NAMALWA (cell line): ENCODE measurements at places on chromosomes 5 and 9.
A peak's percentile ranks its signal among the peaks of the same experiment; 100 is the strongest.

DNA sequence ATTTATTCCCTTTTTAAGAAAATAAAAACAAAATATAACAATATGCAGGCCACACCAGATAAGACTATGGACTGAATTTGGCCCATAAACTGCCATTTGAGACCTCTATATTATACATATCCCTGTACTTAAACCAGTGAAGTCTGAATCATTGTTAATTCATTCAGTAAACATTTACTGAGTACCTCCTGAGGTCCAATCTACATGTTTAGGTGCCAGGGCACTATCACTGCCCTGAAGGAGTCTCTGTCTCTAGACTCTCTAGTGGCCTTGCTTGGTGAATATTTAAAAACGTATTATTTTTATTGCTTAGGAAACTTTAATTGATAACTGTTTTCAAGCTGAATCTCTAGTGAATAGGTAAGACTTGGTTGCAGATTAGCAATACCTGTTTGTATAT, 74.7 kb upstream of the ELL2 start:
- DNase-seq = no peak

- DNase-seq = no peak
These were observed 74.7 kb downstream of the ARHGAP26 start for GRCh38 chr5:142844866-142845265.

DNA sequence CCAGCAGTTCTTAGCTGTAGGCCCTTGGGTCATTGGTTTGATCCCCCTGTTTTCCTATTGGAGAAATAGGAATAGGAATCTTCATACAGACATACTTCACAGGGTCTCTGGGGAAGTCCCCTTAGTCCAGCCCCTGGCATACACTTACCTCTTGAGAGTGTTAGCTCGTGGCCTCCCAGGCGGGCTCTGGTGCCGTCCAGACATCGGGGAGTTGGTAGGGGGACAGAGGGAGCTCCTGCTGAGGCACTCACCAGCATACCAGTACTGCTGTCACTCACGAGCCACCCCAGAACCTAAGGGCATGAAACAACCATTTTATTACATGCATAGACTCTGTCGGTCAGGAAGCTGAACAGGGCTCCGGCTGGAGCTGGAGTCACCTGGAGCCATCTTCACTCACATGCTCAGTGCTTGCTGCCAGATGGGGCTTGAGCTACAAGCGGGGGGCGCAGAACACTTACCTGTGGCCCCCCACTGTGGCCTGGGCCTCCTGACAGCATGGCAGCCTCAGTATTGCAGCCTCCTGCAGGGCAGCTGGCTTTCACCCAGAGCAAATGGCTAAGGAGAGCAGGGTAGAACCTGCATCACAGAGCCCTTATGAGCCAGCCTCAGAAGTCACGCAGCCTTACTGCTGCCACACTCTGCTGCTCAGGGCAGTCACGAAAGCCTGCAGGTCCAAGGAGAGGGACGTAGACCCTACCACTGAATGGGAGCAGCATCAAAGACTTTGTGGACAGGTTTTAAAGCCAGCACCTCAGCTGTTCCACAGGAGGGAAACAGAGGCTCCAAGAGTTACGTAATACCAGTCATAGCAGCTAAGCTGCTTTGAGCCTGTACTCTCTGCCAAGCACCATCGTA, 58.3 kb upstream of the ANGPTL2 start:
- DNase-seq = no peak

- DNase-seq = no peak
These were observed 1206.0 kb upstream of the C9orf72 start for GRCh38 chr9:28779243-28779642.

- DNase-seq = no peak
These were observed 2.9 kb upstream of the TGFBI start for GRCh38 chr5:136025900-136026299.

GRCh38 chr5:73426034-73426433, 22.5 kb downstream of the FOXD1 start:
- DNase-seq = no peak

GRCh38 chr5:65647941-65648340, 23.1 kb downstream of the SHLD3 start:
- no peak for DNase-seq

GRCh38 chr5:124193371-124193789, 553.1 kb downstream of the ZNF608 start:
- no peak for DNase-seq

- DNase-seq = no peak
These were observed 47.9 kb upstream of the ZNF618 start for GRCh38 chr9:113828221-113828620.

- DNase-seq = no peak
These were observed 43.3 kb downstream of the NCS1 start for GRCh38 chr9:130215341-130216119.

DNA sequence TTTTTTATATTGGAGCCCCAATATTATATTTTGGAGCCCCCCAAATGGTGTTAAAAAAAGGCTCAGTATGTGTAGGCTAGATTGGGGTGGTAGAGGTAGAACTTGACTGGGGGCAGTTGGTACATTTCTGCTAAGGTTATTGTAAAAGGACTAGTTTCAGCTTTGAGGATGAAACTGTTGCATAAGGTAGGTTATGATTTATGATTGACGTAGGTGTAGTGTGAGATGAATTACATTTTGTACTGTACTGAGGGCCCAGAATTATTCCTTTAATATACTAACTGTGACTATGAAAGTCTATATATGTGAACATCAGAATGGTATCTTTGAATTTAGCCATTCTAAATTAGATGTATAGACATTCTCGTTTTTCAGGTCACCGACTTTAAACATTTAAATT, 3.6 kb downstream of the RIC1 start:
- no peak for DNase-seq

GRCh38 chr9:3475300-3476020, 50.3 kb downstream of the RFX3 start:
- DNase-seq = no peak

GRCh38 chr5:13580058-13580457, 364.4 kb downstream of the DNAH5 start:
- no peak for DNase-seq

DNA sequence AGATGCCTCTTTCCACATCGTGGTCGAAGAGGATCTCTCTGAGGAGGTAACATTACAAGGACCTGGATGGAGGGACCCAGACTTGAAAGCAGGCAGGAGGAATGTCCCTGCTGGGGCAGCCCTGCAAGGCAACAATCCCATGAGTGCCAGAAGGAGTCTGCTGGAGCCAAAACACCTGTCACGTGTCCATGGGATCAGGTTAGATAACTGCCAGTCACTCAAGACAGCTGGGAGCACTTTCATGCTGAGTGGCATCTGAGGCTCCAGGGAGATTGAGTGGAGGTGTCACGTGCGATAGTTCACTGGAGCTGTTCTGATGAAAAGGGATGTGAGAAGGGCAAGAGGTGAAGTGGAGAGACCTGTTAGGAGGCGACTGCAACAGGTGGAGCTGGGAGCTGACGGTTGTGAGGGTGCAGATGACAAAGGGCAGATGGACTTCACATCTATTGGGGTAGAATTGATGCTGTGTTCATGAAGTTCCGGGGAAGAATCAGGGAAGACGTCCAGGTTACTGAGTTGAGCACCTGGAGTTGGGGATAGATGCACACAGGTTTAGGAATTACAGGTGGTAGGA, 68.4 kb downstream of the ICE1 start:
- no peak for DNase-seq

- peak; percentile 92 for DNase-seq
These were observed at the start of gene SLC2A6 for GRCh38 chr9:133478851-133479711. Gene SLC2A6, minus strand, starts transcription at chr9:133479099. Its CDS starts 40 bp downstream, at chr9:133479059.

DNA sequence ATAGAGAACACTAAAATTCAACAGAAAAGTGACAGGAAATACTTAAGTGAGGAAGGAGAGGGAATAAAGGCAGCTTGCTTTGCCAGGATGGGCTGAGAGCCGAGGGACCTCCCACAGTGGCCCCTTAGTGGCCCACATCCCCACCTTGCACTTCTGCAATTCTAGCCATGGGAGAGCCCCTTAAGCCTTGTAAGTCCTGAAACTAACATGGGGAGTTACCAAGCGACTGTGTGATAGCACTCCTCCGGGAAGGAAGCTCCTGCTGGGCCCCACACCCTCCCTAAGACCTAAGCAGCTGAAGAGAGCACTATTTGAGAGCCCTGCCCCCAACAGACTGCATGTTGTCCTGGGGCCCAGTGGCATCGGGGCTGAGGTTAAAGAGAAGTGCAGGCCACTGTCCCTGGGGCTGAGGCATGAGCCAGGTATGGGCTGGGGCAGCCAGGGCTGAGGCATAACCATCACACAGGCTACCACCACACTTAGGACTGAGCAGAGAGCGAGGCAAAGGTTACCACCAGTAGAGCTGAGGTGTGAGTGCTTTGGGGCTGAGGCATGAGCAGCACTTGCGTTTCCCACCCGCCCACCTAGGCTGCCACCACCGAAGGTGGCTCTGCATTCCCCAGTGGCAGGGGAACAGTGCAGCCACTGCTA, 301.8 kb upstream of the TRPC7 start:
- DNase-seq = no peak

- DNase-seq = no peak
These were observed 606.7 kb downstream of the PSAT1 start for GRCh38 chr9:78903581-78903980.

DNA sequence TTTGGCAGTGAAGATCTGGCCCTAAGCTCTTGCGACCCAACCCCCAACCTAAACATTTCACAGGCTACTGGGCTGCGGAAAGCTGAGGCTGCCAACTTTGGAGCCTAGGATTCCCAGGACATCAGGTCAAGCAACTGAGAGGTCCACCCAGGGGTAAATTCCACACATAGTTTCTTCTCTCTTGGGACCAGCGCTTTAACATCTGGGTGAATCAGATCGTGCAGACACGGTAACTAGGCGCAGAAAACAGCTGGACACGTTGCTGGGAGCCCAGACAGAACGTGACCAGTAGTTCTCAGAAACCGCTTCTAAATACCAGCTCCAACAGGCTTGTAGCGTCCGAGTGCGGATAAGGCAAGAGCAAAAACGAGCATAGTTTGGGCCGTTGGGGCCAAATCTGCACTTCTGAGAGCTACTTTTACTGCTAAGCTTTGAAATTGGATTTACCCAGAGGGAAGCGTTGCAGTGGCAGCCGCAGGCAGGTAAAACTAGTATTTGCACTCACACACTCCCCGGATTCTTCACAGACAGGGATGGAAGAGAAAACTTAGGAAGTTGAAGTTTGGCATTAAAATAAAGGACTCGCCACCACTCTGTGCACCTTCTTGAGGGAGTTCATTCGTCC, 11.8 kb downstream of the ITGA1 start:
- no peak for DNase-seq

GRCh38 chr9:71498691-71499090, 269.6 kb downstream of the CEMIP2 start:
- DNase-seq = no peak

GRCh38 chr5:74491586-74491985, 148.9 kb downstream of the ENC1 start:
- DNase-seq = peak; percentile 10

DNA sequence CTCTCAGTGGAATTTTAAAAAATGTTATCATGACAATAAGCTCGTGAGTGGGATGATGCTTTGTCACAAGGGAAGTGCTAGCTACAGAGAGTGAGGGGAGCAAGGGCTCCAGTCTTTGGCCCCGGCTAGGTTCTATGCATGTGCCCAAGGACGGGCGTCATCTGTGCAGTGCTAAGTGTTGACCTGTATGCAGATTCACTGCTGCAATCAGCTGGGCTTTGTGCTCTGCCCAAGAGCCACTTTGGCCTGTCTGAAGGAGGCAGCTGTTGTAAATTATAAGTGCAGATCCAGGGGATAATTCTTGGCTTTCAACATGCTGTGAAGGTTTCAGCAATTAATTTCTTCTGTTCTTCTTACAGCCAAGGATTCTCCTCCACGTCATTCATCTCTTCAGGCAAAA, 268.6 kb downstream of the PSAT1 start:
- no peak for DNase-seq

- DNase-seq = no peak
These were observed 266.9 kb downstream of the ARHGAP26 start for GRCh38 chr5:143037071-143037470.

DNA sequence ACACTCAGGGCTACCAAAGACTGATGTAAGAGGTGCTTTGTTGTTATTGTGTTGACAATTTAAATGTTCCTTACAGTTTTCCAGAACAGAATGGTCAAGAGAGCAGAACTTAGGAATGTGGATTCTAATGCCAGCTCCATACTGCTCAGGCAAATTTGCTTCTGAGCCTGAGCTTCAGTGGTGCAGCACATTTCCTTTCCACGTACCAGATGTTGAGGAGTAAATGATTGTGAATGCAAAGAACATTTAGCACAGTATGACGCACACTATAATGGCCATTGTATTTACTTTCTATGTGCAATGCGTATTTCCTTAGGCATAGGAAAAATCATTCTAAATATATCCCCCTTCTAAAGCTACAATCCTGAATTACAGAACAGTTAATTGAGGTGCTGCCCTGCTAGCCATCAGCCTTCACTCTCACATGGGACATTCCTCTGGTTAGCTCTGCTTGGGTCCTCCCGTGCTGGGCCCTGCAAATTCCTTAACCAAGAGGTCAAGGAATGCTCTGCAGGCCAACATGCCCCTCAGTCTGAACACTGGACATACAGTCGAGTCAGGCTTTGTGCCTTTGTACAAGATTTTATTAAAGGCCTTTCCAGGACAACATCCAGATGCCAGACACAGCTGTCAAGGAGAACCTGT, 21.1 kb upstream of the TMEM174 start:
- DNase-seq = no peak

DNA sequence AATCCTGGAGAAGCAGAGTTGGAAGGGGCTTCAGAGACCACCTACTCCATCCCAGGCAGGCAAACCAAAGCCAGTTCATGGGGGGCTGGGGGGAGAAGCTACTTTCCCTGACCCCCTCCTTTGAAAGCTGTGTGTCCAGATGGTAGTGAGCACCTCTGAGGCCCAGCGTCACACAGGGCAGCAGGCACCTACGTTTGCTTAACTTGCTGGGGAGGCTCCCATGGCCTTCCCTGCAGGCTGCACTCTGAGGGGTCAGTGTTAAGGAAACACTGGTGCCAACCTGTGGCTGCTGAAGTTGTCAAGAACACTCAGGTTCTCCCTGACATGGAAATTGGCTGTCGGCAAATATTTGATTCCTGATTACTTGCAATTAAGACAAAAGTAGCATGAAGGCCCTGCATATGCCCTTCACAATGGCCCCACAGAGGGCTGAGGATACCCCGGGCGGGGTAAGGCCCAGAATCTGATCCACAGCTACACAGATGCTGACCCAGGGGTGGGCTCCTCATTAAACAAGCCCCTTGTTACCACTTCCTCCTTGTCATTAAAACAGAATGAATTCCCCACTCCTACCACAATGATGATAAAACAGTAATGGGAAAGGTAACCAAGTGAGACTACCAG, 208.5 kb downstream of the FSTL4 start:
- no peak for DNase-seq

- peak; percentile 89 for DNase-seq
These were observed at the start of gene PCDHGB2 for GRCh38 chr5:141359790-141360426. Gene PCDHGB2, plus strand, starts transcription at chr5:141359994. Its CDS starts 142 bp downstream, at chr5:141360136.

DNA sequence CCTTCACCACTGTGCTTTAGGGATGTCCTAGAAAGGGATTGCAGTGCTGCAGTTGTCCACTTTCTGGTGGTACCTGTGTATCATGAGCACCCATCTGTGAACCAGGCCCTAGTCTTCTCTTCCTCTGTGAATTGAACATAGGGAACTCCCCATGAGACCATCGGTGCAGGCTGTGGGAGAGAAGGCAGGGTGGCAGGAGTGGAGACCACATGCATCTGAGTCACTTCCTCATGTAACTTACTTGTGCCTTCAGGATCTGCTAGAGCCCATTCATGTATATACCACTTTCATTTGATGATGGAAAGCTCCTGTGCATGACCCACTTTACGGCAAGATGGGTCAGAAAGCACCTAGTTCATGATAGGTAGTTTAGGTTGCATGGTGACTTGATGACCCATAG, 478.1 kb upstream of the CDH9 start:
- DNase-seq = no peak

- DNase-seq = no peak
These were observed 96.5 kb upstream of the ANKRD55 start for GRCh38 chr5:56329652-56330051.
